ENCODE measurements at places on chromosomes 1 and 21.

- peak; percentile 34 for DNase-seq
Observed at GRCh38 chr1:6209661-6210580, 4.0 kb downstream of the RNF207 start.

GRCh38 chr1:73832276-73833181 is 365.4 kb downstream of the LRRIQ3 start:
- no peak for DNase-seq

DNA sequence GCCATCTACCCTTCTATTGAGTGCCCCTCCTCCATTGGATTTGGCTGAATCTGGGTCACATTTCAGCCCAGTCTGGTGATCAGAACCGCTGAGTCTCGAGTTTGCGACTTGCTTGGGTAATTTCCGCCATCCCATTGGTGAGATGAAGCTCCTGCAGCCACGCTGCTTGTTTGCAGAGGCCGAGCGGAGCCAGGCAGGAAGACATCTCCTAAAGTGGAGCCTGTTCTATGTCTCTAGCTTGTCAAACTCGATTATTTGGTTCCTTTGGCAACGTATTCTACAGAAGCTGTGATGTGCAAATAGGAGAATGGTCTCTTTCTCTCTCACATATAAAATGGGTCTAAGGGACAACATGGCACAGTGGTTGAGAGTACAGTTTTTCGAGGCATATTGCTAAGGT is 206.8 kb upstream of the PLXNA2 start:
- no peak for DNase-seq

- DNase-seq, result no peak
Observed at GRCh38 chr1:225460021-225460736, 32.3 kb upstream of the LBR start.

GRCh38 chr1:11629184-11630016 is 24.8 kb downstream of the FBXO2 start:
- no peak for DNase-seq

GRCh38 chr1:3133686-3134085 is 64.7 kb downstream of the PRDM16 start:
- DNase-seq, result no peak

DNA sequence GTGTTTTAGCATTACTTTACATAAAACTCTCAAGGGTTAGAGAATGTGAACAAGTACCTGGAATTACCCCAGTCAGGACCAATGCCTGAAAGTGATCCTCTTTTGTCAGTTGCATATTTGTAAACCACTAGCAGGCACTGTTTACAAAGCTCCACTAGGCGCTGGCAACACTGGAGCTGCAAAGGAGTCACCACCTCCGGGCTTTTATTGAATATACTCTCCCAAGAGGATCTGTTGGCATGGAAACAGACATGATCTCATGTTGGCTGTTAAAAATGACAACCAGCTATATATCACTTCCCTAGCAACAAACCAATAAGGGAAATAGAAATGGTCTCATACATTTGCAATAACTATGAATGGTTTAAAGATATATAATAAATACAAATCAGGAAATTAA is 116.0 kb downstream of the TTLL7 start:
- no peak for DNase-seq

DNA sequence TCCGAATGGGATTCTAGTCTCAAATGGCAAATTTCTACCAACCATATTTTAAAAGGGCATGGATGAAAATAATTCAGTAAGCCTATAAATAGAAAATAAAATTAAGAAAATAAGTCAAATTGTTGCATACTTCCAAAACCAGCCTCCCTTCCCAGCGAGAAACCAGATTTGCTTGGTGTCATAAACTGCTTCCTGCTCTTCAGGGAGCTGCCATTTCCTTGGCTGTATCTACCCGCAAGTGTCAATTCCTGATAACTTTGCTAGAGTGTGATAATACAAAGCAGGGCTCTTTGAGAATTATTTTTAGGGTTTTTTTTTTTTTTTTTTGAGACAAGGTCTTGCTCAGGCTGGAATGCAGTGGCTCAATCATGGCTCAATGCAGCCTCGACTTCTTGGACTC is 62.3 kb downstream of the S1PR1 start:
- no peak for DNase-seq

DNA sequence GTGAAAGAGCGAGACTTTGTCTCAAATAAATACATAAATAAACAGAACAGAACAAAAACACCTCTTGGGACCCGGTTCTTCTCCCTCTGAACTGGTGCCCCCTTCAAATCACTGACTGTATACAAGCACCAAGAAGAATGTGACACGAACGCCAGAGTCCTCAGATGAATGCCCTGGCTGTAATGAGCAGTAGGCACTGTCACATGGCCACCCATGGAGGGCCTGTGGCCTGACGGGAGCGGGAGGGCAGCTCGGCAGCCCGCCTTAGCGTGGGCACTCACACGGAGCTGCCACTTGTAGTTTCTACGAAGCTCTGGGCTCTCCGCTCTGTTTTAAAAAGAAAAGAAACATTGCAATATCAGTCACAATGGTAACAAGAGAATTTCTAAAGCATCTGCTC is 146.0 kb downstream of the PEX14 start:
- no peak for DNase-seq

- DNase-seq, result no peak
Observed at GRCh38 chr1:195005338-195005737, 1602.9 kb downstream of the KCNT2 start.

- no peak for DNase-seq
Observed at GRCh38 chr1:214446772-214447556, 104.4 kb downstream of the PTPN14 start.

GRCh38 chr1:228048659-228049298 is 33.7 kb upstream of the ARF1 start:
- no peak for DNase-seq

- DNase-seq, result no peak
Observed at GRCh38 chr1:242754125-242754524, 229.6 kb upstream of the PLD5 start.

GRCh38 chr1:40878906-40879305 is 16.7 kb upstream of the CITED4 start:
- DNase-seq, result no peak

GRCh38 chr1:194568610-194569009 is 1382.2 kb upstream of the B3GALT2 start:
- DNase-seq, result no peak

DNA sequence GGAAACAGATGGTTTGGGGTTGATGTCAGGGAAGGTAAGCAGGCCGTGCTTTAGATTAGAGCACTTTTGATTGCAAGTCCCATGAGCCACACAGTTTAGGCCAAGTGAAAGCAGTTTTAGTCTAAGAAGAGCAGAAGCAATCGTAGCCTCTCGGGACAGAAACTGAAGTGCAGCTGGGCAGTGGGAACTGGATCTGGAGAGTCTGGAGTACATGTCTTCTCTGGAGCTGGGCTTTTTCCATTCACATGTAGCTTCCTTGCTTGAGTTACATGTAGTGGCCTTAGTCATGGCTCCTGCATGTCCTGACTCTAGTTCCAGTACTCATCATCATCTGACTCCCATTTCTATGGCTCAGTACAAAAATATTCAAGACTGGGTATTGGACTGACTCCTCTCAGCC is 16.7 kb downstream of the CAMTA1 start:
- DNase-seq, result no peak

GRCh38 chr1:236862615-236863211 is 67.6 kb downstream of the MTR start:
- DNase-seq, result no peak

DNA sequence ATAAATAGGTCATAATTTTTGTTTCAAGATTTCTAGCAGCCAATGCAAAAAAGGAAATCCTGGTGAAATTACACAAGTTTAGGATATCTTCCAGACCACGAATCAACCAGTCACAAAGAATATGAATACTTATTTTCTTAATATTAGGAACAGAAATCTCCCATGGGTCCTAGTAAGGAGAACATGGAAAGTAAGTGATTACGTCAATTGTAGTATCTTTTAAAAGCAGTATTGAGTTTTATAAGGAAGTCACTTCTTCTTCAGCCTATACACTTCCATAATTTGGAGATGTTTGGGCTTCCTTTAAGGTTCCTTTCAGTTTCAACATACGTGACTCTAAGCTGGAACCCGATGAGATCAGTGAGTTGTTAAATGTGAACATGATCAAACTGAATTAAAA is 534.5 kb downstream of the USP25 start:
- no peak for DNase-seq

DNA sequence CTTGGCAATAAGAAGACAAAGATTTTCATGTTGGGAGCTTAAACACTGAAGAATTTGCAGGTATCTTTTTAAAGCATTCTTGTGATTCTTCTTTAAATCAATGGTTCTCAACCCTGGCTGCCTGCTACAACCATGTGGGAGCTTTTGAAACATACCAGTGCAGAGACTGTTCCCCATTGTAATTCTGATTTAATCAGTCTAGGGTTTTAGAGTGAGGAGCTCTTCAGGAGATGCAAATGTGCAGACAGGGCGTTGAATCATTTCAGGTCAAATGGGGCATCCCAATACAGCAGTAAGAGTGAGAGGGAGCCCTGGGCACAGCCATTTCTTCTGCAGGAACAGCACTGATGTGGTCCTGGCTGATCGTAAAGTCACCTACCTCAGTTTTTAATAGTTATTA is 24.3 kb downstream of the KCNJ6 start:
- no peak for DNase-seq

- no peak for DNase-seq
Observed at GRCh38 chr1:209403921-209404320, 179.6 kb upstream of the CAMK1G start.

GRCh38 chr1:6241887-6242740 is 1.9 kb upstream of the HES3 start:
- DNase-seq, result no peak

GRCh38 chr1:235708390-235708962 is 58.9 kb upstream of the GNG4 start:
- DNase-seq, result peak; percentile 16

DNA sequence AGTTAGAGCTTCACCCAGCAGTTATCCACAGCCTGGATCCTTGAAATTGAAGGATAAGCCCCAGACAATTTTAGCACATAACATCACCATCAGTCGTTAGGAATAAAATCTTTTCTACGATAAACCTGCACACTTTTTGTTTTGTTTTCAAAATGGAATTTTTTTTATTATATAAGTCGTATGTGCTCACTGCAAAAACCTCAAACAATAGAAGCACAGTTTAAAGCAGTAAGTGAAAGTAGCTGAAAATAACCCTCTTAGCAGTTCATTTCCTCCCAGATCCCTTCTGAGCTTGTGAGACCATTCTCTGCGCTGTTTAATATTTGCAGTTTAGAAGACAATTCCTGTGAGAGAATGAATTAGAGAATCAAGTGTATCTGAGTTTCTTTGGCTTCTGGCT is 38.3 kb downstream of the ELK4 start:
- DNase-seq, result no peak

DNA sequence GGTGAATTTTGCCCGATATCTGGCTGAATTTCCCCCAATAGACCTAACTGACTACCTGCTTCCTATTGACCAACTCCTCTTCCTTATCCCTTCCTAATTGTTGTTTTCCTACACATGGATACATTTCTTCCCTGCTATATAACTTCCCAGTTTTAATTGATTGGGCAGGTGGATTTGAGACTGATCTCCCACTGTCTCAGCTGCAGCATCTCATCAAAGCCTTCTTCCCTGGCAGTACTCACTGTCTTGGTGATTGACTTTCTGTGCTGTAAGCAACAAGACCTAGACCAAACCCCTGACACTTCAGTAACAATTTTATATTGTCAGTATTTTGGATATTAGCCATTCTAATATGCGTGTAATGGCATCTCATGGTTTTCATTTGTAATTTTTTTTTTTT is 11.3 kb upstream of the PLA2G2A start:
- DNase-seq, result no peak

- no peak for DNase-seq
Observed at GRCh38 chr21:25961042-25961441, 209.5 kb downstream of the APP start.

DNA sequence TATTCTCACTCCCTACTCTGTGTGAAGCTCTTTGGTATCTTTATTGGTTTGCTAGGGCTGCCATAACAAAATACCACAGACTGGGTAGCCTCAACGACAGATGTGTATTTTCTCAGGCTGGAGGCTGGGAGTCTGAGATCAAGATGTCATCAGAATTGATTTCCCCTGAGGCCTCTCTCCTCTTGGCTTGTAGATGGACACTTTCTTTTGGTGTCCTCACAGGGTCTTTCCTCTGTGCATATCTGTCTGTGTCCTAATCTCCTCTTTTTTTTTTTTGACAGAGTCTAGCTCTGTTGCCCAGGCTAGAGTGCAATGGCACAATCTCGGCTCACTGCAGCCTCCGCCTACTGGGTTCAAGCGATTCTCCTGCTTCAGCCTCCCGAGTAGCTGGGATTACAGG is 71.4 kb upstream of the KCNJ6 start:
- DNase-seq, result no peak

DNA sequence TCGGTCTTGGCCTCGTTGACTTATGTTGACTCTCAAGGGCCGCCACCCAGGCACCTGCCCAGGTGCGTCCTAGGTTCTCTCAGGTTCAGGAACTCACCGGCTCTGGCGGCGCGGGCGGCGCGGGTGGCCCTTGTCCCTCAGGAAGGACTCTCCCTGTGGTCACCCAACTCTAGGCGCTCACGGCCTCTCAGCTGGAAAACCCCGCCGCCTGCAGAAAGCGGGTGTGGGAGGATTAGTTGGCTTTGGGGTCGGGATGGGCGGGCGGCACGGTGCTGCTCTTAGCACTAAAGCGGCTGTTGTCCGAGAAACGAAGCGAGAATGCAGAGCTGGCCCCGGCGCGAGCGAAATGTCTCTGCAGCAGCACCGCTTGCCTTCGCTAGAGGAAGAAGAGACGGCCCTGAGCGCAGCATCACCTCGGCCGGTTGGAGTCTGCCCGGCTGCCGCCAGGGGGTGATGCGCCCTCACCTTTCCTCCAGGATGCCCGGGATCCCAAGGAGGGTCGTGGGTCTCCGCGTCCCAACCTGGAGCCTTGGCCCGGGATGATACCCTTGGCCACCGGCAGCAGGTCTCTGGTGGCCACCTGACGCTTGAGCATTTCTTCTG is 8.1 kb upstream of the TADA1 start:
- peak; percentile 44 for DNase-seq

DNA sequence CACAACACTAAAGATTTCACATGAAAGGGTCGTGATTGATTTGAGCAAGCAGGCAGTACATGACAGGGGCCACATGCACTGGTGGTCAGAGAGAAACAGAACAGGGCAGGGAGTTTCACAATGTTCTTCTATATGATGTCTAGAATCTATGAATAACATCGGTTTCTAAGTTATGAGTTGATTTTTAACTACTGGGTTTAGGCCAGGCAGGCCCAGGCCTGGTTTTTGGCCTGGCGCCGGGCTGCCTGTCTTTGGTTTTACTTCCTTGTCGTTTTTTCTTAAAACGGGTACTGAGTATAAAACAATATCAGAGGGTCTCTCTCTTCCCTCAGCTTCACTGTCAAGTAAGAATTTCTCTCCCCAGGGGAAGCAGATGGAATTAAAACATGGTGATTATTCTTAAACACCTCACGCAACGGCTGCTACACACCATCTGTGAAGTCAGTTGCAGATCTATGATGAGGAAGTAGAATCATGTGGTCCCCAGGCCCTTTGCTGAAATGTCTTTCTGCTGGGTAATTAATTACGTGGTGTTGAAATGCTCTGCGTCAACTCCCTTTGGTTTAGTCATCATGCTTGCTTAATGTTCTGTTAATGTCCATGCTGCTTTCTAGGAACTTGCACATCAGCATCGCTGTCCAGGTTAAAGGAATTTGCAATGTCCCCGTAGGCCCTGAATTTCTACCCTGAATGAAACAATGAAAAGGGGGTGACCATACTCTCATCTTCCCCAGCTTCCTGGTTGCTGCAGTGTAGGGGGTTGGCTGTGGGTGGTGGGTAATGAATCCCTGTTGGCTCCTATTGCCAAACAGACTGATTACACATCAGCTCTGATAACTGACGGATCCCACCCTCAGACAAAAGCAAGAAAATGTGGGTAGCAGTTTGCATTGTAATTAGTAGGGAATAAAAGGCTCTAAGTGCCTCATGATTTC is 70.3 kb downstream of the SERINC2 start:
- DNase-seq, result no peak
